ENCODE measurements at places on chromosomes 1 and 21.

DNA sequence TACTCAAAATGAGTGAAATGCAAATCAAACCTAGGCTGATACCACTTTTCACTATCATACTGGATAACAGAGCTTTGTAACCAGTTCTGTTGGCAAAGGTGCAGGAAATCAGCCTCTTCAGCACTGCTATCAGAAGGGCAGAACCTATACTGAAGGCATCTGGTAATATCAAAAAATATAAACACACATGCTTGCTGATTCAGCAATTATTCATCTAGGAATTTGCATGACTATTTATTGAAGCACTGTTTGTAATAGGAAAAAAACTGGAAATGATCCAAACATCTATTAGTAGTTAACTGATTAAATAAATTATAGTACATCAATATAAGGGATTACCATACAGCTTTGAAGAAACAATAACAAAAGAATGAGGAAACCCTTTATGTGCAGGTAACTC, 21.4 kb downstream of the ARHGAP29 start:
- no peak for DNase-seq

DNA sequence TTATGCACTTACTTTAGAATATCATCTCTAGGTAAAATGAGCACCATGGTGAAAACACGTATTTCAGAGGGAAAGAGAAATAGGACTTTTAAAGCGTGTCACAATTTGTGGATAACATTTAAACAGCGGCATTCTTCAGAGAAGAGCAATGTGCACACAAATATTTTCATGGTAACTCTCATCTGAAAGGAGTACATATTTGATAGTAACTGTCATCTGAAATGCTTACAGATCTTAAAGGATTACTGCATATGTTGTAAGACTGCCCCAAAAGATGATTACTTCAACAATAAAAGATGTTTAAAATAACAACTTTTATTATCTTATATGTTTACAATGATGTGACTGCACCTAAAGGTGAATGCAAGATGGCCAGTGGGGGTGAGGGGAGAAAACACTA, 408.8 kb downstream of the PLA2G4A start:
- no peak for DNase-seq

GRCh38 chr1:69967245-69967766, 238.1 kb downstream of the LRRC40 start:
- peak; percentile 6 for DNase-seq

- DNase-seq = no peak
Observed at GRCh38 chr1:153443486-153443885, 17.0 kb downstream of the S100A7 start.

GRCh38 chr1:183807549-183808168, 2.7 kb downstream of the RGL1 start:
- DNase-seq = peak; percentile 54

DNA sequence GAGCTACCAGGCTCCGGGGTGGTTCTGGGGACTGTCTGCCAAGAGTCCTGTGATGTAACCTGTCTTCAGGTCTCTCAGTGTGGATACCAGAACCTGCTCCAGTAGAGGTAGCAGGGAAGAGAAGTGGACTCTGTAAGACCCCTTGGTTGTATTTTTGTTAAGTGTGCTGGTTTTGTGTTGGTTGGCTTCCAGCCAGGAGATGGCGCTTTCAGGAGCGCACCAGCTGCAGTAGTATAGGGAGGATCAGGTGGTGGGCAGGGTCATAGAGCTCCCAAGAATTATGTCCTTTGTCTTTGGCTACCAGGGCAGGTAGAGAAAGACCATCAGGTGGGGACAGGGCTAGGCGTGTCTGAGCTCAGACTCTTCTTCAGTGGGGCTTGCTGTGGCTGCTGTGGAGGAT, 1147.2 kb upstream of the ADGRL4 start:
- DNase-seq = no peak

DNA sequence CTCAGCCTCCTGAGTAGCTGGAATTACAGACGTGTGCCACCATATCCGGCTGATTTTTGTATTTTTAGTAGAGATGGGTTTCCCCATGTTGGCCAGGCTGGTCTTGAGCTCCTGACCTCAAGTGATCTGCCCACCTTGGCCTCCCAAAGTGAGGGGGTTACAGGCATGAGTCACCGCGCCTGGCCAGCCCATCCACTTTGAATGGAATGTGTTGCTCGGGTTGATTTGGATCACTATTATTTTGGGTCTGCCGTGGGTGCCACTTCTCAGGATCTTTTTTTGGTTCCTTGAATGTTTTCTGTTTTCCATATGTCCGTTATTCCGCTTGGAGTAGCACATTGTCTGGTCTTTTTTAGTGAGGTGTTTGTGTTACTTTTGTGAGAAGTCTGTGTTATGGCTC, 17.0 kb downstream of the PCNT start:
- DNase-seq = no peak
